ENCODE measurements at places on chromosomes 6 and 20.

GRCh38 chr20:12019715-12020114, 102.0 kb downstream of the BTBD3 start:
- no peak for DNase-seq

DNA sequence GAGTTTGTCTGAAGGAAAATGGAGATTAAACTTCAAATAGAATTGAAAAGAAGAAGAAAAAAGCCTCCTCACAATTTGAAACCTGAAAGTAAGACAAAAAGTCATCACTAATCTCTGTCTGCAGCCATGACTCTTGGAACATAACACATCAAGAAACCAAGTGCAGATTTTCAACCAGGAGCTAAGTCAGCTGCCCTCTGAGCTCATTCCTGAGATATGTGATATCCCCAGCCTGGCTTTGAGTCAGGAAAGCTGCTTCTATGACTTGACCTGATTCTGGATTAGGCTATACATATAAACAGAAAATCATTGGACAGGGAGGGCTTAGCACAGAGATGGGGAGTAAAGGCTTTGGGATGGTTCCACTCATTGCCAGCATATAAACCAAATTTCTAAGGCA, 891.4 kb downstream of the TFAP2A start:
- DNase-seq, result no peak

- DNase-seq, result no peak
Measured at GRCh38 chr6:21846541-21847451, 253.2 kb downstream of the SOX4 start.

- no peak for DNase-seq
Measured at GRCh38 chr6:163128324-163128723, 286.2 kb upstream of the QKI start.

DNA sequence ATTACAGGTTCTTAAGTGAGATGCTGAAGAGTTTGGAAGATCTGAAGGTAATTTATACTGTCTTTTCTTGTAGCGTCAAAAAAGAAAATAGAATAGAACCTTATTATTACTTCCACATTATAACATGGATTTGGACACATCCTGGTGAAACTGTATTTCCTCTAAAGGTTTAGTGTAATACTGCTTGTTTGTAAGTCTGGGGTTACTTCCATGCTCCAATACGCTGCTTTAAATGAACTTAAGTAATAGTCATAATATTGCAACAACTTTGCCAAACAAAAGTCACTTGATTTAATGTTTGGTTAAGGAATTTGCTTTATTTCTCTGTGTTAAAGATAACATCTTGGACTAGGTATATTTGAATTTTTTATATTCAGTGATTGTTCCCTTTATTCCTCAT, 11.5 kb upstream of the SNRNP48 start:
- DNase-seq, result no peak

GRCh38 chr6:136532030-136532429, 18.2 kb downstream of the MAP7 start:
- no peak for DNase-seq

- DNase-seq, result no peak
Measured at GRCh38 chr6:142350309-142350708, 48.5 kb downstream of the ADGRG6 start.

DNA sequence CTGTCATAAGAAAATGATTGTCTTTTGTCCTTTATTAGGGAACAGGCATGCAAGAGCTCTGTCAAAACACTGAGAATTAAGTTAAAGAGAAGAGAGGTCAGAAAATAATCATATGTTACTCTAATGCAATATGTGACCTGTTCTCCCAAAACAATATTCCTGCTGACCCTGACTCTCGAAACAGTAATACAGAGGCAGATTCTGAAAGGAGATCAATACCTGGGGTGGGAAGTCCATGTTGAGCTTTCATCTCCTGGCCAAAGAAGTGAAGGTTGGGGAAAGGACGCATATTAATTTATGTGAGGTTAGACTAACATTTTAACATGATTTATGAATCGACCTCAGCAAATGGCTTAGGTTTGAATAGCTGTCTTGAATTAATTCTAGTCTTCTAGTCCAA, 243.0 kb downstream of the PTPRK start:
- no peak for DNase-seq

GRCh38 chr6:36368921-36369865, 18.3 kb downstream of the ETV7 start:
- DNase-seq, result no peak

- no peak for DNase-seq
Measured at GRCh38 chr6:35600659-35601125, 88.0 kb upstream of the TULP1 start.

DNA sequence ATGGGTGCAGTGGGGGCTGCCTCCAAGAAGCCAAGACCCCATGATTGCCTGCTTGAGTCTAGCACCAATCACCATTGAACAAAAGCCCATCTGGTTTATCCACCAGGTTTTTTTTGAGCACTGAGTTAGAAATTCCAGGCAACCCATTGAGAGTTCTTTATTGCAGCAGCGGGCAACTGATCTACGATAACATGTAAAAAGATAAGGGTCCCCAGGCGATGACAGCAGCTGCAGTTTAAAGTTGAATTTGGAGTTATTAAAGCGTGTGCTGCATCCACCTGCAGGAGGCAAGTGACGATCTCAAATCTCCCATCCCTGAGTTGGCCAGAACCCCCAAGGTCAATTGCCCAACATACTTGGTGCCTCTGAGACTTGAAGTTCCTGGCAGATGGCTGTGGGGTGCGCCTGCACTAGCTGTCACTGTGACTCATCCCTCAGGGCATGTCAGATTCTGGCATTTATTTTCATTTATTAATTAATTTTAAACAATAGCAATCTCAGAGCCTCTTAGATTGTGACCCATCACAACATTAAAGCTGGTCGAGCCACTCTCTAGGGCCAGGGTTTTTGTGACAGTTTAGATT, 290.4 kb upstream of the SULF2 start:
- DNase-seq, result no peak

- no peak for DNase-seq
Measured at GRCh38 chr20:42906120-42906519, 283.6 kb downstream of the PTPRT start.

DNA sequence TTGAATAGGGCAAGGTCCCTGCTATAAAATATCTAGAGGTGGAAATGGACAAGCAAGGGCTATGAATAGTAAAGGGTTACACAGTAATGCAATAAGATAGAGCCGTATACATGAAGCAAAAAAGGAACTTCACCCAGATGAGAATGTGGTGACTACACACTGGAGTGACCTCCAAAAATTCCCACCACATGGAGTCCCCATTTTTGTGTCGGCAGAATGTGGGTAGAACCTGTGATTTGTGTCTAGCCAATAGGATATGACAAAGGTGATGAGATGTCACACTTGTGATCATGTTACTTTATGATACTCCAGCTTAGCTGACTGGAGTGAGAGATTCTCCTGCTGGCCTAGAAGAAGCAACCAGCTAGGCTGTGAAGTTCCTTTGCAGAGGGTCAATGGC, 96.8 kb downstream of the SYNE1 start:
- no peak for DNase-seq

GRCh38 chr6:55049866-55050265, 124.4 kb upstream of the HCRTR2 start:
- DNase-seq, result no peak

DNA sequence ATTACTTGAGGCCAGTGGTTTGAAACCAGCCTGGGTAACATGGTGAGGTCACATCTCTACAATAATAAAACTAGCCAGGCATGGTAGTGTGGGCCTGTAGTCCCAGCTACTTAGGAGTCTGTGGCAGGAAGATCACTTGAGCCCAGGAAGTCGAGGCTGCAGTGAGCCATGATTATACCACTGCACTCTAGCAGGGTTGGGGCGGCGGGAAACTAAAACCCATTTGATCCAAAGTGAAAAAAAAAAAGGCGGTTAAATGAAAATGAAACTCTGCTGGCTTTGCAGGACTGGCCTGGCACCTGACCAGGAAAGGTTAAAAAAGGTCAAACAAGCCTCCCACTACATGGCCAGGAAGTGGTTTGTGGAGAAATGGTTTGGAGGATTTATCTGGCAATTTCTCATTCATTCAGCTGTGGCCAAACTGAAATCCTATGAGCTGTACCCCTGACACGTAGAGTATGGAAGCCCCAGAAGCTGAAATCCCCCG, 36.6 kb downstream of the MTRES1 start:
- DNase-seq, result no peak

DNA sequence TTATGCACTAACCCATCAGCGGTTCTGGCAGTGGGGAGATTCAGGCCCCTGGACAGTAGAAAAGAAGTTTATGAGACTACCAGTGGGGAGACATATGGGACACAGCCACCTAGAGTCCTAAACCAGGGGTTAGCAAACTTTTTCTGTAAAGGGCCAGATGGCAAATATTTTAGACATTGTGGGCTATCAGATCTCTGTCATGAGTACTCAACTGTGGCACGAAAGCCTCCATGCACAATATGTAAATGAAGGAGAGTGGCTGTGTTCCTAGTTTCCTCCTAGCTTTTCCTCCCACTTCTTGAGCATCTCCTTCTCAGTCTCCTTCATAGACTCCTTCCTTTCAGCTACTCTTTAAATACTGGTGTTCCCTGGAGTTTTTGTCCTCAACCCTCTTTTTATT, 3.3 kb upstream of the HLA-DMA start:
- DNase-seq, result no peak

- no peak for DNase-seq
Measured at GRCh38 chr6:100968949-100969348, 87.8 kb upstream of the ASCC3 start.

- no peak for DNase-seq
Measured at GRCh38 chr6:100117680-100118079, 123.7 kb upstream of the MCHR2 start.

DNA sequence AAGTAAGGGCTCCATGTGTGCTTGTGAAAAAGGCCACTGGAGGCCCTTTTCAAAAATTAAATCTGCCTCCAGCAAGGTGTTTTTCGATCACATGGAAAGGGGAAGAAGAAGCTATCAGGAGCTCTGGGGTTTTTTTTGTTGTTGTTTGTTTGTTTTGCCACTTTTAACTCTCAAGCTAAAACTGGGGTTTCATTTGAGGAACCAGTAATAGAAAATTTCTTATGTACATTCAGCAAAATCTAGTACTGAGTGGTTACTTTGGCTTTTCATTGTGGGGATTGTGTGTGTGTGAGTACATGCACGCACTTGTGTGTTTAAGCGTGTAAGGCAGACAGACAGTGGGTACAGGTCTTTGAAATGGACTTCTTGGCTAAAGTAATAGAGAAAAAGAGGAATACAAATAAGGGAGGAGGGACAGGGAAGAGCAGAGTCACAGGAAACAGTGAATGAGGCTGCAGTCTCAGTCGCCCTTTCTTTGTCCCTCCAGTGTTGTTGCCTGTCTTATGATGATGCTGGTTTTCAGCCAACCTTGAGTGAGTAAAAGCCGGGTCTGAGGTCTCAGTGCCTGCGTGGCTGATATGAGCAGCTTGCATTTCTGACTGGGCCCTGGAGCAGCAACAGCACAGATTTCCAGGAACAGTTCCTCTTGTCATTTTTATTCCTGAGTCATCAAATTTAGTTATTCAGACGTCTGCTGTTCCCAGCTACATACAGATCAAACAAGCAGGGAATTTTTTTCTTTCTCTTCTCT, 26.2 kb downstream of the SLC16A10 start:
- DNase-seq, result peak; percentile 3

DNA sequence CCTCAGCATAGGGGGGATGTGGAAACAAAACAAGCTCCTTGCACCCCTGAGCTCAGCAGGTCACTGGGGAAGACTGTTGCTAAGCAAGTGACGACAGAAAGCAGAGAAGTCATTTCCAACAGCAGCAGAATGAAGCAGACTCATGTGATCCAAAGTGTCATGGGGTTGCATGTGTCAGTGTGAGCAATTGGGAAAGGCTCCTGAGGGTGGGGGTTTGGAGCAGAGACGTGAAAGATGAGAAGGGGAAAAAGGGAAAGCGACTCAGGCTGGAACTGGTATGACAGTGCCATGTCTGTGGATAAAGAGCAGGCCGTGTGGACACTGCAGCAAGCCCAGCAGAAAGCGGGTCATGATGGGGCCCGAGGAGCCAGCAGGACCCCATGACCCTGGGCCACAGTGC, 363.9 kb downstream of the PREX1 start:
- no peak for DNase-seq

- DNase-seq, result no peak
Measured at GRCh38 chr6:137465378-137466009, 28.7 kb downstream of the OLIG3 start.

DNA sequence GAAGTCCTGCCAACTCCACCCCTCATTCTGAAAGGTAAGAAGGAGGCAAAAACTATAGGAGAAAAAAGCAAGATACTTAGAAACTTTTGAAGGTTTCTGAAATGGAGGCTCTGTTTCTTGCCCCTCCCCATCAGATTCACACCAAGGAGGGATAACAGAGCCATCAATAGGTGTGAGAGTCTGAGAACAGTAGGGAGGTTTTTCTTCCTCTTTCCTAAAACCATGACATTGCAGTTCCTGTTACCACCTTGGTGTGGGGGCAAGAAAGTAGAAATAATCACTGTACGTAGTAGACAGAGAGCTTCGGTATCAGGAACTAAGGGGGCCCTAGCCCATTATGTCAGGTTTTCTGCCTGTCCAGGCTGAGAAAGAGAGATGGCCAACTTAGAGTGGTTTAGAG, 333.3 kb upstream of the SYNCRIP start:
- DNase-seq, result no peak

- DNase-seq, result no peak
Measured at GRCh38 chr6:53044071-53044470, 21.1 kb upstream of the FBXO9 start.

- no peak for DNase-seq
Measured at GRCh38 chr6:447381-448165, 56.0 kb downstream of the IRF4 start.

- no peak for DNase-seq
Measured at GRCh38 chr6:168009331-168009730, 11.9 kb downstream of the KIF25 start.

- DNase-seq, result peak; percentile 90
Measured at GRCh38 chr20:62937268-62938104, 461 bp upstream of the GID8 start.

DNA sequence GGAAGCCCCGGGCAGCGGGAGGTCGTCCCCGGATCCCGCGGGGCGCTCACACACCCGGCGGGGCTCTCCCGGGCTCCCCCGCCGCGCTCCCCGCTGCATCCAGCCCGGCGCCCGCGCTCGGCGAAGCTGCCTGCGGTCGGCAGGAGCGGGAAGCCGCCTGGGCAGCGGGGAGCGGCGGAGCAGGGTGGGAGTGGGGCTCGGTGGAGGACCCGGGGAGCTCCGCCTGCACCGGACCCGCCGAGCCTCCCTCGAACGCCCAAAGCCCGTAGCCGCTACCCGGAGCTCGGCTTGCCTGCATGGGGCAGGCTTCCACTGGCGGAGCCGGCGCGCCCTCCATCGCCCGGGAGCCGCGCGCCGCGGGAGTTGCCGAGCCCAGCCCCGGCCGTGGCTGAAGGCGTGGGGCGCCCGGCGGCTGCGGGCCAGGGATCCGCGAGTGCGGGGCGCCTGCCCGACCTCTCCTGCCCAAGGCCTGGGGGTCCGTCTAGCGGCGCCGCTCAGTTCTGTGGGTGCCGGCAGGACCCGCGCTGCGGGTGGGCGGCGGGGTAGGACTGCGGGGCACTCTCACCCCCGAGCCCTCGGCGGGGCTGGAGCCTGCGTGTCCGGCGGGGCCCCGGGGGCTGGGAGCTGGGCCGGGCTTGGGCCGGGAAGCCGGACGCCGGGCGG, 671 bp downstream of the CDH4 start:
- DNase-seq, result no peak

GRCh38 chr6:70527071-70527737, 39.5 kb upstream of the SDHAF4 start:
- DNase-seq, result no peak

- no peak for DNase-seq
Measured at GRCh38 chr6:18328070-18328469, 59.1 kb upstream of the RNF144B start.

GRCh38 chr20:54090230-54091119, 20.1 kb upstream of the BCAS1 start:
- no peak for DNase-seq

- DNase-seq, result no peak
Measured at GRCh38 chr6:13831615-13832014, 17.3 kb upstream of the MCUR1 start.

GRCh38 chr6:156982168-156982567, 205.0 kb downstream of the ARID1B start:
- no peak for DNase-seq
